NCI-H510A (cell line): ENCODE measurements at places on chromosomes 1 and 21.

DNA sequence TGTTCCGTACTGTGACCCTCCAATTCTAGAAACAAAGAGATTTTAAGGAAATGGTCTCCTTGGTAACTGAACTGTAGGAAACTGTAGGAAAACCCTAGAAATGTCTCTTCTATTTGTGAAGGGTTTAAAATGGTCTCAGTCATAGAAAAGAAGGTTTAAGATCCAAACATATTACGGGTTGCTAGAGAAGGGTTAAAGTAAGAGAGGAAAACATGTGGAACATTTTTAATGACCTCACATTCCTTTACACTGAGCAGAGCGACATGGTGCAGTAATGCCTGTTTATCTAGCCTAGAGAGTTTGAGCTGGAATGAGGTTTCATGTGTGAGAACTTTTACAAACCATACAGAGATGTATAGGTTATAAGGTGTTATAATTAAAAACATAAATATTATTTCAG is 36.9 kb upstream of the C1orf105 start:
- DNase-seq, result no peak

- DNase-seq, result no peak
These were observed 10.1 kb downstream of the EYA3 start for GRCh38 chr1:28078262-28078661.

DNA sequence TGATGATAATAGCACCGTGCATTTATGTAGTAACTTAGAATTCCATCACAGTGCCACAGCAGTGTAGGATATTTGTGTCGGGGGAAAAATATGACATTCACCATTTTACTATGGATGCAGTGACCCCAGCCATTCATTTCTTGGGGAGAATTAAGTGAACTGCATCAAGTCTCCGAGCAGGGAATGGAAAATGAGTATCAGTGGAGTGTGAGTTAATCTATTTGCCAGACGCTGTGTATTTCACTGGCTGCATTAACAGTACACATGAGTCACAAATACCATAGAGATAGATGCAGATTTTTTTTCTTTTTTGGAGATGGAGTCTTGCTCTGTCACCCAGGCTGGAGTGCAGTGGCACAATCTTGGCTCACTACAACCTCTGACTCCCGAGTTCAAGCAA is 33.8 kb upstream of the SLC45A1 start:
- DNase-seq, result no peak

DNA sequence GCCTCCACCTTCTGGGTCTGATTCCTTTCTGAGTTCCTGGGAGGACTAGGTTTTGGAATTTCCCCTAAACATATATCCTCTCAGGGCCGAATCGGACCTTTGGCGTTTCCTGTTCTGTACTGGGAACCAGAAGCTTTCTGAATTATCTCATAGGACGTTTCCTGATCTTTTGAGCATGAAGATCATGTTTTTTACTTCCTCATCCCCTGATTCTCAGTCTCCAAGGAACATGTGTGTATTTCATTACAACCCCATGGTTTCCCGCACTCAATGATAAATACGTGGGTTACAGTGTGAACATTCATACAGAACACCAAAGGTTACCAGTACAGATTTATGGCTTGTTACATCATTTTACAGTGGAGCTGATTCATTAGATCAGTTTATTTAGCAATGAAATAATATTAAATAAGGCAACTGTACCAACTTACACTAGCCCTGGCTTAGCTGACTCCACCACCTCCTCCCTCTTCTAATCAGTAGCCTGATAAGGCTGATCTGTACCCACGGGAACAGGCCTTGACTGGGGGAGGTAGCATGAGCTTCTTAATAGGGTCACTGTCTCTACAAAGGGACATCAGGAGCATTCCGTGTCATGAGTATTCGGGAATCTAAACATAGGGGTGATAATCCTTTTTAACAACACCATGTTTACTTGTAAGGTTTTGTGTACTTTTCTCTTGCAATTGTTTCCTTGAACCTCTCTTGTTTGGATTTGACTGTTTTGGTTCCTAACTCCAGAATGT is 57.8 kb upstream of the ERRFI1 start:
- no peak for DNase-seq

DNA sequence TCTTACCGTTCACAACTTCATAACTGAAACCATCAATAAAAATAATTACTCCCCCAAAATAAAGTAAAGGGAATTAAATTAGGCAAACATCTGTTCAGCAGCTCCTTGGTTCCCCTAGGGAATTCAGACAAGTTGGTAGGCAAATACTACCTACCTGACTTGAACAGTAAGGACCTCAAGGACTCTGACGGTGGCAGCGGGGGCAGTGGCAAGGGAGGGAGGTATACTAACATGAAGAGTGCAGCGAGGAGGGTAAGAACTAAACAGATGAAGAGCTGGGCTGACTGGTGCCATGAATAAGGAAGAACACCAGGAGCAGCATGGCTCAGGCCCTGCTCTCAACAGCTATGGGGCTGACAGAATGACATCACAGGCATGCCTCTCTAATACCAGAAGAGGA is 33.1 kb downstream of the MTOR start:
- DNase-seq, result no peak

- DNase-seq, result no peak
These were observed 22.8 kb upstream of the CFAP126 start for GRCh38 chr1:161390559-161390858.

GRCh38 chr1:106755682-106756406 is 300.6 kb upstream of the PRMT6 start:
- no peak for DNase-seq

GRCh38 chr1:239725933-239726332 is 339.6 kb downstream of the CHRM3 start:
- no peak for DNase-seq

- DNase-seq, result no peak
These were observed 10.8 kb upstream of the AHDC1 start for GRCh38 chr1:27614625-27615344.

GRCh38 chr1:245457562-245457961 is 302.8 kb downstream of the KIF26B start:
- no peak for DNase-seq

DNA sequence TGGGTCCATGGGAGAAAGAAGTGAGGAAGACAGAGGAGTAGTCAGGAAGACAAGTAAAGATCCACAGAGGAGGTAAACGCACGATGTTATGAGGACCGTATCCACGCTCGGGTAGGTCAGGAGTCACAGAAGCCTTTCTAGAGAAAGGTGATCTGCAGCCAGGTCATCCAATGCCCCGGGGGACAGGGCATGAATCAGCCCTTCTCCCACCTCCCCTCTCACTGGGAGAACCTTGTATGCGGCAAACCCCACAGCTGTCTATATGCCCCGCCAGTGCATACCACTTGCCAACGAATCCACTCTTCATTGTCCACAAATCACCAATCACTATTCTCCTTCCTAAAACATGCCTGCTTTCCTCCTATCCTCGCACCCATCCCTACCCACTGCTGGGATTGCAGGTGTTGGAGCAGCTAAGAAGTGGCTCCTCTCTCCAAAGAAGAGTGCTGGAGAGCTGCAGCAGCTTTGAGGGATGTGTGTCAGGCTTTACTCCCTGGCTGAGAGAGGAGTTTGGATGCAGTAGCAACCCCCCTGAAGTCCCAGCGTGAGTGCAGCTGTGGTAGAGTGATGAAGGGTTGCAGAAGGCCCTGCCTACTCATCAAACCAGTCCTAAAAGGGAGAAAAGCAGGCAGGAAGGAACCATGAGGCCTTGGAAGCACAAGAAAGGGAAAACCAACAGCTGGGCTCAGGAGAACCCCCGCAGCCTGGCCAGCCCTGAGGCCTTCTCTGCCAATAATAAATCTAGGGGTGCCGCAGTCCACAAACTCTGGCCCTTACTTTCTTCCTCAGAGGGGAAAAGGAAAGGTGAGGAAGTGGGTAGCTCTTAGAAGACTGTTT is 102.2 kb upstream of the GADD45A start:
- DNase-seq, result no peak

- DNase-seq, result no peak
These were observed 6.9 kb upstream of the C1orf216 start for GRCh38 chr1:35725596-35725995.

DNA sequence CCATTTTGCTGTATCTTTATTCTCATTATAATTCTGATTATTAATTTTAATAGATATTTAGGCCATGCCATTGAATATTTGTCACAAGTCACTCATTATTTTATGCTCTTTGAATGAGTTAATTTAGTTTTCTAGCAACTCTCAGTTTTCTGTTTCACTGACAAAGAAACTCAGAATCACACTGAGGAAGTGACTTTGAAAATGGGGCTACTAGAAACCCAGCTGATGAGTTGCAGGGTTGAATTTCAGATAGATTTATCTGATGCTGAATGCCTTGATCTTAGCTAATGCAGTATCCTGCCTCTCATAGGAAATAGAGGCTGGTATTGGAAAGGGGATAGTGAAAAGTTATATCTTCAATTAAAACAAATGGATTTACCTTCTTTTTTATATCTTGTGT is 67.4 kb upstream of the PLA2G4A start:
- DNase-seq, result no peak
